ENCODE measurements at places on chromosomes 11 and 22.
A peak's percentile ranks its signal among the peaks of the same experiment; 100 is the strongest.

DNA sequence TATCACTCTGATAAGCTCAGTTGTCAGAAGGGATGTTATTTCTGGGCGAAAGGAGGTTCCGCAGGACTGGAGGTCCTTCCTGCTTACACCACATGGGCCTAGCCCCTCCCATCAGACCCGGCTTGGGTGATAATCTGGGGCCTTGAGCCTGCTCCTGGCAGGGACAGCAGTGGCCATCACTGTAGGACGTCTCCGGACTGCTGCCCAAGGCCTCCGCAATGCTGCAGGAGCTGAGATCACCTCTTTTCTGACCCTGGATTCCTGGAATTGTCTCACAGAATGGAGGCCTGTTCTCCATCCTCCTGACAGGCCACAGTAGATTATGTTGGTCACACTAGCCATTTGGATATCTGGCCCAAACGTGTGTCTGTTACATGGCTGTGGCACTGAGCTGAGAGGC, 9.2 kb upstream of the BIK start:
- no peak for DNase-seq

GRCh38 chr11:77082838-77083565, 16.2 kb downstream of the CAPN5 start:
- DNase-seq = no peak

GRCh38 chr11:30729187-30729713, 143.1 kb upstream of the MPPED2 start:
- DNase-seq = no peak

- no peak for DNase-seq
Measured at GRCh38 chr22:47277531-47277930, 515.1 kb downstream of the TBC1D22A start.

DNA sequence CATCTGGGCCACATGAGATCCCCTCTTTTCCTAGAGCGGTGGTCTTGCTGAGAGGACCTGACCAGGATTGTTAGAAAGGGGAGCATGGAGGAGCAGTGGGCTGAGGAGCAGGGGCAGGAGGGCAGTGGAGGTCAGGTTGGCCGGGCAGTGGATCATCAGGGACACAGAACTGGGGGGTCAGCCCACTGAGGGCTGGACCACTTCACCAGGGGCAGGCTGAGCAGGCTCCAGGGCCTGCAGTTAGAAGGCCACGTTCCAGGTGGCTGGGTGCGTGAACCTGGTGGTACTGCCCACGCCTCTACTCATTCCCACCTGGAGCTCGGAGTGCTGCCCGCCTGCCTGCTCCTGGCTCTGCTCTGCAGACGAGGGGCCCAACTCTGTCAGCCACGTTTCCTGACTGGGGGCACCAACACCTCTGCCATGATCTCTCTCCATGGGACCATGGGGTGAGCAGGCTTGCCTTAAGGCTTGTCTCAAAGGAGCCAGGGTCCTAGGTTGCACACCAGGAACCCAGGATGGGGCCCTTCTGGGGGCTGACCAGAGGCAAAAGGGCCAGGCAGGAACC, 9.7 kb downstream of the MRGPRF start:
- DNase-seq = no peak

DNA sequence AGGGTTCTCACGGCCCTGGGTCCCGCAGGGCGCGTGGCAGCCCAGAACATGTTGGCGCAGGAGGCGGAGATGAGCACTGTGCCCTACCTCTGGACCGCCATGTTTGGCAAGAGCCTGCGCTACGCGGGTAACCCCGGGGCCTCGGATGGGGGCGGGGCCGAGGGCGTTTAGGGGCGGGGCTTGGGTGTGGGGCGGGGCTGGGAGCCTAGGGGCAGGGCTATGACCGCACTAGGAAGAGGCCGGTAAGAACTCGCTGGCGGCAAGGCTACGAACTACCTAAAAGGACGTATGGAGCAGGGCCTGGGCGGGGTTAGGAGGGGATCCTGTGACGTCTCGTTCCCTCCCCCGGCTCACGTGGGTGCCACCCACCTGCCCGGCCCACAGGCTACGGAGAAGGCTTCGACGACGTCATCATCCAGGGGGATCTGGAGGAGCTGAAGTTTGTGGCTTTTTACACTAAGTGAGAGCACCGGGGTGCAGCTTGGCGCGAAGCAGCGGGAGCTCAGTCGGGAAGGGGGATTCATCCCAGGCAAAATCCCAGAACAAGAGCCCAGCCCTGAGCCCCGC, 2.8 kb upstream of the LZTR1 start:
- DNase-seq = peak; percentile 96

DNA sequence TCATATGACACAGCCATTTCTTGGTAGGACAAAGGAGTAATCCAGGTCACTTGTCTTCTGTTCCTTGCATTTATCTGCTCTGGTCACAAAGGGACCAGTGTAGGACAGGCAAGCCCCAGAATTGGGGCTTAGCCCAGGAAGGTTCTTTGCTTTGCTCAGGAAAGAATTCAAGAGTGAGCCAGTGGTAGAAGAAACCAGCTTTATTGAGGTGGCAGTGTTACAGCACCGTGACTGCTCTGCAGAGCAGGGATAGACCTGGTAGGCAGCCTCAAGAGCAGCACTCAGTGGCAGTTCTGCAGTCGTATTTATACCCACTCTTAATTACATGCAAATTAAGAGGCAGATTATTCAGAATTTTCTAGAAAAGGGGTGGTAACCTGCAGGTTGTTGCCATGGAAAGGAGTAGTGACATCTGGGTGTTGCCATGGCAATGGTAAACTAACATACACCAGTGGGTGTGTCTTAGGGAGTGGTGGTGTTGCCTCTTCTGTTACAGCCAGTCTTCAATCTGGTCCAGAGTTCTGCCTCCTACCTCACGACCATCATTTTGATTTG, 84.9 kb upstream of the RAB1B start:
- no peak for DNase-seq

GRCh38 chr11:23079382-23079813, 219.1 kb upstream of the CCDC179 start:
- no peak for DNase-seq

DNA sequence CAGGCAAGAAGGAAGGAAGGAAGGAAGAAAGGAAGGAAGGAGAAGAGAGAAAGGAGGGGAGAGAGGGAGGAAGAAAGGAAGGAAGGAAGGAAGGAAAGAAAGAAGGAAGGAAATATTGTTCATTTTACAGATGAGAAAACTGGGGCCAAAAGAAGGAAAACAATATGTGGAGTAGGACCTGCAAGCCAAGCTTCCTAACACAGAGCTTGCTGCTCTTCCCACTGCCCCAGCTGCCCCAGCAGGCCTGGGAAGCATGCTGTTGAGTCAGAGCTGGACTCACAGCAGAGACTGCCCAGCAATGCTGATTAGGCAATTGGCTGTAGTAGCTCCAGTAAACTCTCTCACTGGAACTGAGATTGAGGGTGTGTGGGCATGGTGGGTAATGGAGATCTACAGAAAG, 42.6 kb upstream of the SMCO4 start:
- DNase-seq = no peak

DNA sequence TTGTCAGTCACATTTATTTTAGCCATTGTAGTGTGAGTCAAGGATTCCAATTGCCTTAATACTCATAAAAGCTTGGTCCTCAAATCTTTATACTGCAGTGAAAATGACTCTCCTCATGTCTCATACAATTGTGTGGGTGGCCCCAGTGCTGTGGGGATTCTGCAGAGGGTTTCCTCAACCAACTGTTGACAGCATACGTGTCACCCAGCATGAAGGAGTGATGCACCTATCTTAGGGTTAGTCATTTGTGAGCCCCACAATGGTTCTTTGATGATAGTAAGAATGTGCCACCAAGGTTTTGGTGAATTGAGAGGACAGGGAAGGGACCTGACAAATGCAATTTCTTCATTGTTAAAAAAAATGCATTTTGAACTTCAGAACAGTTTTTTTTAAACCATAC, 1046.2 kb downstream of the OPCML start:
- DNase-seq = no peak

- no peak for DNase-seq
Measured at GRCh38 chr11:78015878-78016277, 7.2 kb downstream of the KCTD14 start.

GRCh38 chr11:93843906-93844305, 6.5 kb downstream of the VSTM5 start:
- DNase-seq = no peak

DNA sequence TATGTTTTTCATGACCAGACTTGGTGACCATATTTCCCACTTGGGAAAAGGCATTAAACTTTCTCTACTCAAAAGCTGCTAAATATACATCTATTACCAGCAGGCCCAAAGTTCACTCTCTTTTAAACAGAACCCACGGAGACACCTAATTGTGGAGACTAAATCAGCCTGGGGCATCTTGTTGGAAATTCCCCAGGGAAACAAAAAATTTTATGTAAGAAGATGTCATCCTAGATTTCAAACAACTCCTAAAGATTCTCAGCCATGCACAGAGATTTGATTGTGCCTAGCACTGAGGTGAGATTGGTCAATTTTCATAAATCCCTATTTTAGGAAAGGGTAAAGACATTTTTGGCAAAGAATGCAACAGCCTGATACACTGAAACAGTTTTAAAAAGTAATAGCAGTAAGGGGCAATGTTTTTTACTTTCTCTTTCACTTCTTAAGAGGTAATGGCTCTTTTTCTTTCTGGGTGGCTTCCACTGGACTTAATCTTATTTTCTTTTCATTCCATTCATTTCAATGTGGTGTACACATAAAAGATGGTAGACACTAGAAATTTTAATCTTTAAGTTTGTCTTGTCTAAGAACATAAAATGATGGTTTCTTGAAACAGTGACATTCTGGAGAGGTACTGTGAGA, 9.6 kb downstream of the OR52N2 start:
- no peak for DNase-seq

DNA sequence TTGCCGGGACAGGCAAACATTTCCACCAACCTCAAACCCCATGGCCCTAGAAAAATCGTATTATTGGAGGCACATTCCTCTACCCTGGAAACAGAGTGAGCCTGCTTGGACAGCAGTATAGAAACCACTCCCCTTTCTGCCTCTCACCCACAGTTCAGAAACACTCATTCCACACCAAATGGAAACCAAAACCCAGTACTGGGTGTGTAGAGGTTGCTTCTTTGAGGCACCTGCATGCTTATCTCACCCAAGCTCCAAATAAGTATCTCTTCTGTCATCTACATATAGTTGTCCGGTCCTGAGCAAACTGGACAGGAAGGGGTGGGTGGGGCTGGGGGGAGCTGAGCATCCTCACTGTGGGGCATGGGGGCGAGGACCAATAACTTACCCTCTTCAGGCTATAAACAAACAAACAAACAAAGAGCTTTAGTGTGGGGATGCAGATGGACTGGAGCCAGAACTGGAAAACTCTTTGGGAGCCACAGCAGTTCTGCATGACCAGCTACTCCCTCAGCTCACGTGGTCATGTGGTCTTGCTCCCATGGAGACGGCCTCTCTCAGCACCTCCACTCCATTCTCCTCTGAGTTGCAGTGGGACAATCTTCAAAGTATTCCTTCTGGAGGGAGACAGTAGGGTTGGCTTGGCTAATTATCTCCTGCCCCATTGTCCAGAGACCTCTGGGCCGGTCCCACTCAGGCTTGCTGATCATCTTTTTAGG, 1.0 kb upstream of the PLAAT2 start:
- DNase-seq = no peak

DNA sequence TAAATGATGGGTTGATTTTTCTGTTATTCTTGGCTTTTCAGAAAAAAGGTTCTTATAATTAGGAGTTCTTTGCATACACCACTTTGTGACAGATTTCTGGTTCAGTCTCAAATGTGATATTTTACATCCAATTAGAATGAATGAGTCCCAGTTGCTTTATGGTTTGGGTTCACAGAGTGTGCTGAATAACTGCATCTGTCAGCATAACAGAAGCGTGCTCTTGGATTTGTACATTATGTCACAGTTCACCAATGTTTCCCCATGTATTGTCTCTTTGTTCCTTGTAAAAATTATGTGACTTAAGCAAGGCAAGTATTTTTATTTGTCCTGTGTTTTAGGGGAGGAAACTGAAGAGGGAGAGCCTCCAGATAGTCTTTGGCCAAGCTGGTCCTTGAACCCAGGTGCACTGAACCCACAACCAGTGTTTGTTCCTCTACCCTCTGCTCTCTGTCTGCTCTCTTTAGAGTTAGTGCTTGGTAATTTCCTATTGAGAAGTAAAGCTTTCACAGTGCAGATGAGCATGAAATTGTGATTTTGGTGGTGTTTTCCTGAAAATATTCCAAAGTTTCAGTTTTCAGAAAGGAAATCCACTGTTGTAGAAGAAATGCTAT, 107.5 kb downstream of the TBC1D22A start:
- no peak for DNase-seq

- peak; percentile 39 for DNase-seq
Measured at GRCh38 chr11:17721242-17721999, 2.0 kb downstream of the MYOD1 start.
